ENCODE measurements at places on chromosomes 1 and 21. TPM values are rescaled to one million over a fixed set of nuclear protein-coding genes. Genes with fewer than 3 reads are reported as not detected.

GRCh38 chr1:174713796-174714195 lies 266.0 kb downstream of the GPR52 start:
- H3K27ac ChIP-seq, result no peak overlapping the region
- H3K4me1 ChIP-seq, result no peaks in the 10 kb centered on the region
- DNase-seq, result no peak
- H3K27me3 ChIP-seq, result no peaks in the 10 kb centered on the region
- H3K4me3 ChIP-seq, result no peak overlapping the region
- peaks cover 16% of the 10 kb centered on the region for H3K36me3 ChIP-seq

GRCh38 chr1:28087614-28088167 lies 719 bp downstream of the EYA3 start:
- peak; percentile 63 for DNase-seq
- peaks cover 3% of the 10 kb centered on the region for H3K27me3 ChIP-seq
- H3K27ac ChIP-seq, result peak overlapping the region; percentile 97
- H3K36me3 ChIP-seq, result no peaks in the 10 kb centered on the region
- H3K4me1 ChIP-seq, result peaks cover 40% of the 10 kb centered on the region
- H3K4me3 ChIP-seq, result peak overlapping the region; percentile 97

GRCh38 chr1:1785666-1786065 lies 7.4 kb upstream of the NADK start:
- no peak overlapping the region for H3K4me3 ChIP-seq
- DNase-seq, result no peak

DNA sequence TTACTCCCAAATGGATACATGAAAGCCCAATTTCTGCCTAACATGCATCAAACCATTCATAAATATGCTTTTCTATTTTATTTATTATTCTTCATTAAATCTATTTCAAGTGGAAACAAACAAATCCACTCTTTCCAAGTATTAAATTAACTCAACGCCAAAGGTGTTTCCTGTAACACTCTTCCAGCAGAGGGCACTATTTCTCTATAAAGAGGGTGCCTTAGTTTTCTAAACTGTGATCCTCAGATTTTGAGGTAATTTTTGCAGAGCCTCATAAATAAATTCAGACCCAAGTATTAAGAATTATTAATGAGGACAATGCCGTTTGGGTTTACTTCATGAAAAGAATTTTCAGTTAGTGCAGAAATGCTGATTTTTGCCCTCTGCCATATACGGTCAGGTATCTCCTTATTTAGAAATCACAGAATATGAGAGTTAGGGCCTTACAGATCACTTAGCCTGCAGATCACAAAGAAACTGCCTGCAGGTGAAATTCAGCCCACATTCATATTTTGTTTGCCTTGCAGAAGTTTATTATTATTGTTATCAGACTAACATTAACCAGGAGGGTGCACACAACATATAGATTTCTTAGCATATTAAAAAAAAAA lies 40.1 kb upstream of the MYSM1 start:
- H3K4me1 ChIP-seq, result peaks cover 11% of the 10 kb centered on the region
- peaks cover 13% of the 10 kb centered on the region for H3K27me3 ChIP-seq
- H3K27ac ChIP-seq, result no peak overlapping the region
- no peaks in the 10 kb centered on the region for H3K36me3 ChIP-seq
- no peak for DNase-seq

DNA sequence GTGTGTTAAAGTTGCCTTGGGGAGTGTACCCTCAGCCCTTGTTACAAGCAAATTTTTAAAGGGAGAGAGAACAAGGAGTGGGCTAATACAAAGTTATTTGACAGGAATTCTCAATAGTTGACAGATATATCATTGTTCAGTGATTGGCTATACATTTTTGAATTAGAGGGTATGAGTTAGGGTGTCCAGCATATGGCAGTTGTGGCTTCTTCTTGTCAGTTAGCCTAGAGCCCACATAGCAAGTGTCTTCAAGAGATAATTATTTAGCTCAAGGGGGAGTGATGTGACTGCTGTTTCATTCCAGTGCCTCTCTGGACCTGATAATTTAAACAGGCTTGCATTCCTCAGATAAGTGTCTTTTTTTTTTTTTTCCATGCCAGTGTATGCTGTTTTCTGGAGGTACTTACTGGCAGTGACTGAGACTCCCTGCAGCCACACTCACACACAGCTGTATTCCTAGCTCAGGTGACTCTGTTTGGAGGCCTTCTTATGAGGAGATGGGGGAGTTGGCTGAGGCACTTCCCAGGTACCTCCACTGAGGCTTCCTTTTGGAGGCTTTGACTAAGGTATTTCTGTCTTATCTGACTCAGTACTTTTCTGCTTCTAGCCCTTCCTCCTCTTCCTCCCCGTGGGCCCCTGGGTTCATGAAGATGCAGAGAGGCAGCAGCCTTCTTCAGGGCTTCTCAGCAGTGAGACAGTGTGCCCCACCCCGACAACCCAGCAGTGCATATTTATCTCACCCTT lies 32.3 kb downstream of the IVNS1ABP start:
- peaks cover 28% of the 10 kb centered on the region for H3K4me1 ChIP-seq
- H3K4me3 ChIP-seq, result no peak overlapping the region
- no peak overlapping the region for H3K27ac ChIP-seq
- DNase-seq, result no peak

DNA sequence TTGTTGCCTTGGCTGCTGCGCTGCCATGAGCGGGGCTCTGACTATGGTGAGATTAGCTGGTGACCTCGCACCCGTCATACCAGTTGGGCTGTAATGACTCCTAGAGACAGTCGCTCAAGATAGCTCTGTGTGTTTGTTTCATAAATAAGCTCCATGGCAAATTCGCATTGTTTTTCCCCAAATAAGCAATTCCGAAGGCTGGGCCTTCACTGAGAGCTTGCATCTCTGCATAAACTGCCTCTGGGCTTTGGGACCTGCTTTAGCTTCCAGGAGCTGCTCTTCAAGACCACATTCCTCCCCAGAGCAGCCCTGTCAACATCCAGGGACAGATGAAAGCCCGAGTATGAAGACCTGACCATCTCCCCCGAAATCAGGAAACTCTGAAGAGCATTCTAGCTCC lies 40.7 kb upstream of the SCCPDH start:
- no peaks in the 10 kb centered on the region for H3K27me3 ChIP-seq
- H3K4me3 ChIP-seq, result no peak overlapping the region
- no peaks in the 10 kb centered on the region for H3K36me3 ChIP-seq
- DNase-seq, result no peak
- no peaks in the 10 kb centered on the region for H3K4me1 ChIP-seq

DNA sequence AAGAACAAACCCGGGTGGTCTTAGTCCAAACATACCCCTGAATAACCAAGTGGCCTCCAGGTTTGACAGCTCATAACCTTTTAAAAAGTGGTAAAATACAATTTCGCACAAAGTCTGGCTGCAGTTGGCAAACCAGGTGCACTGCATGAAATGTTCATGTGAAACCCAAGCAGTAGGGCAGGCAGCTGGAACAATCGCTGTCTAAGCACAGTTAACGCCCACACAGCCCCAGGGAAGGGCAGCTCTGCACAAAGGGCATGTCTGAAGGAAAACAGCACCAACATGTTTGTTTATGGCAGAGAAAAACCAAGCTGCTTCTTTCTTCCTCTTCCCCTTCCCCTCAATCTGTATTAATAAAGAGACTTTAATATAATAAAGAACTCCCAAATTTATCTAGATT lies 49.5 kb downstream of the KIAA1614 start:
- DNase-seq, result no peak
- H3K27ac ChIP-seq, result no peak overlapping the region
- no peaks in the 10 kb centered on the region for H3K27me3 ChIP-seq
- H3K4me3 ChIP-seq, result no peak overlapping the region
- no peaks in the 10 kb centered on the region for H3K4me1 ChIP-seq

DNA sequence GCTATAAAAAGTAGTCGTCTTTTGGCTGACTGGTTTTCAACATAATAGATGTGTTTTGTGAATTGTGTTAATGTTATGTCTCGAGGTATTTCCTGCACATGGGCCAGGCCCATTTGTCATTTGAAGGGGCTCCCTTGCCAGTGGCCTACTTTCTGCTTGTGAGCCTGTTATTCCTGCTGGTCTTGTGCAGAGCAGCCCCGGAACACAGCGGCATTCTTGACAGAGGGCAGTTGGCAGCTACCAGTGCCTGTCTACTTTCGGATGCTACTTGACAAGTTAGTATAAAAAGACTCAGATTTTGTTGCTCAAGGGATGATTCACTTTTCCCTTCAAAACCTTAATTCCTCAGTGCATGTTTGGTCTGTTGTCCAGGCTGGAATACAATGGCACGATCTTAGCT lies 28.5 kb downstream of the PGM1 start:
- H3K36me3 ChIP-seq, result no peaks in the 10 kb centered on the region
- no peak for DNase-seq
- H3K27me3 ChIP-seq, result no peaks in the 10 kb centered on the region
- peaks cover 5% of the 10 kb centered on the region for H3K4me1 ChIP-seq

DNA sequence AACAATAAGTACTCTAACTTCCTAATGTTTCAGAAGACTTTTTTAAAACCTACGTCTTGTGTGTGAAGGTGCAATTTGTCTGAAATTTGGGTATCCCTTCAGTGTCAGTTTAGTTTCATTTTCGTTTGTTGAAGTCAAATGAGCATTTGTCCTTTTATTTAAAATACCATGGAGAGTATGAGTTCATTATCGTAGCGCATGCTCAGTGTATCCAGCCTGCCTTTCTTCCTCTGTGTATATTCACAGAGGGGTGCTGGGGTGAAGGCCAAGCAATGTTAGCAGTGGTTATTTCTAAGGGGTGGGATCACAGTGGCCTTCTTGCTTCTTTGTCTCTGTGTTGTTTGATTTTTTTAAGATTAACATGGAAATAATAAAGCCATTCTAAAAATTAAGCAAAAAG lies 43.2 kb downstream of the CNN3 start:
- H3K4me3 ChIP-seq, result peak overlapping the region; percentile 14
- H3K27ac ChIP-seq, result peak overlapping the region; percentile 47
- no peak for DNase-seq
- no peaks in the 10 kb centered on the region for H3K36me3 ChIP-seq

GRCh38 chr1:105416261-105416660 lies 1640.2 kb upstream of the PRMT6 start:
- no peak overlapping the region for H3K27ac ChIP-seq
- no peak for DNase-seq
- H3K4me3 ChIP-seq, result no peak overlapping the region
- no peaks in the 10 kb centered on the region for H3K27me3 ChIP-seq
- H3K36me3 ChIP-seq, result no peaks in the 10 kb centered on the region

DNA sequence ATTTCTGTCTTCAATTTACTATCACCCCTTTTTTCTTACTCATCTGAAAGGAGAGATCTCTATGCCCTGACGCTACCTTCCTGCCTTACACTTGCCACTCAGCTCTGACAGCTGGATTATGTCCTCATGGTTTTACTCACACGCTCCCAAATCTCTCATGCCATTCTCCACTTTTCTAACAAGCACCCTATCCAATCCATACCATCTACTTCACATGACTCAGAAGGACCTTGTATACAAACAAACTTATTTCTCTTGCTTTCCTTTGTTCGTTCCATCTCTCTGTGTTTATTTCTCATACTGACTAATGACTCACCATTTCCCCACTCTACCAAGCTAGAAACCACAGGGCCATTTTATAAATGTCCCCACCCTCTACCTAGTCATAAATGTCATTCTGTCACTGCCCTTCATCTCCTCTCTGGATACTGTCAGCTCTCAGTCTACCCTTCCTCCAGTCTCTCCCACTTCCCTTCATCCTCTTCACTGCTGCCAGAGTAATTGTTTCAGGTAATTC lies 87.3 kb downstream of the USP24 start:
- H3K4me3 ChIP-seq, result peak overlapping the region; percentile 14
- peak; percentile 55 for DNase-seq
- H3K4me1 ChIP-seq, result peaks cover 31% of the 10 kb centered on the region
- H3K27me3 ChIP-seq, result no peaks in the 10 kb centered on the region
- peak overlapping the region; percentile 79 for H3K27ac ChIP-seq

The CACNA1S gene
- total RNA-seq, result not detected

The CD48 gene
- total RNA-seq, result 332 TPM

The URB1 gene
- total RNA-seq, result 17.5 TPM

The ABCG1 gene
- 13.2 TPM for total RNA-seq

The SMIM1 gene
- total RNA-seq, result not detected

The CD55 gene
- 96.9 TPM for total RNA-seq

The MYBPH gene
- not detected for total RNA-seq

The PRDM16 gene
- not detected for total RNA-seq

The NDUFS2 gene
- total RNA-seq, result 83.9 TPM

The SLC5A3 gene
- 29.2 TPM for total RNA-seq

The FCMR gene
- 33.0 TPM for total RNA-seq

All from activated CD8-positive, alpha-beta memory T cell treated with anti-CD3 and anti-CD28 coated beads, Interleukin-2, amount 10 ng/mL, durations not matched to agents 7 days and 5 days (primary cell).